SHP77 treated with DMSO at 0.1 percent for 48 hours (cell line): ENCODE measurements at places on chromosomes 16 and 17.

- DNase-seq: no peak
Measured at GRCh38 chr17:75557075-75557851, 30.3 kb upstream of the MYO15B start.

GRCh38 chr17:77666462-77666861 lies 292.0 kb upstream of the TNRC6C start:
- no peak for DNase-seq

GRCh38 chr17:60817192-60817591 lies 139.5 kb downstream of the BCAS3 start:
- no peak for DNase-seq

- no peak for DNase-seq
Measured at GRCh38 chr16:2044541-2044940, 3.1 kb downstream of the NTHL1 start.

GRCh38 chr17:41071606-41072360 lies 6.1 kb upstream of the KRTAP2-4 start:
- DNase-seq: no peak

DNA sequence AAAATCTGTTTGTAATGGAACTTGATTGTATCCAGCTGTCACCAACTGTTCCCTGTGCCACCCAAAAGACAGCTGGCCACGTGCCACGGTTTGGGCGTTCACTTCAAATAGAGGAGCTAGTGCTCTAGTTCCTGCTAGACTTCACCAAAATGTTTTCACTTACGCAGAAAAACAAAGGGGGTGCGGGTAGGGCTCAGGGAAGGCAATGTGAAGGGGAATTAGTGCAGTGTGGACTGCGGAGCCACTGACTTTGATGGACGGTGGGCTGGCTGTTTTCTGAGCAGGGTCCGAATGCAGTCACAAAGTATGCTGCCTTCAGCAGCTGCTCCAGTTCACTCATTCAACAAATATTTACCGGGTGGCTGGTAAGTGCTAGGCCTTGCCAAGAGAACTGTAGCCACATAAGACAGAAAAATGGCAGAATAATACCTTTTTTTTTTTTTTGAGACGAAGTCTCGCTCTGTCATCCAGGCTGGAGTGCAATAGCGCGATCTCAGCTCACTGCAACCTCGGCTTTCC lies 7.6 kb upstream of the CYTH1 start:
- DNase-seq: peak; percentile 81

- DNase-seq: peak; percentile 30
Measured at GRCh38 chr17:66755101-66755943, 79.6 kb upstream of the CACNG5 start.

DNA sequence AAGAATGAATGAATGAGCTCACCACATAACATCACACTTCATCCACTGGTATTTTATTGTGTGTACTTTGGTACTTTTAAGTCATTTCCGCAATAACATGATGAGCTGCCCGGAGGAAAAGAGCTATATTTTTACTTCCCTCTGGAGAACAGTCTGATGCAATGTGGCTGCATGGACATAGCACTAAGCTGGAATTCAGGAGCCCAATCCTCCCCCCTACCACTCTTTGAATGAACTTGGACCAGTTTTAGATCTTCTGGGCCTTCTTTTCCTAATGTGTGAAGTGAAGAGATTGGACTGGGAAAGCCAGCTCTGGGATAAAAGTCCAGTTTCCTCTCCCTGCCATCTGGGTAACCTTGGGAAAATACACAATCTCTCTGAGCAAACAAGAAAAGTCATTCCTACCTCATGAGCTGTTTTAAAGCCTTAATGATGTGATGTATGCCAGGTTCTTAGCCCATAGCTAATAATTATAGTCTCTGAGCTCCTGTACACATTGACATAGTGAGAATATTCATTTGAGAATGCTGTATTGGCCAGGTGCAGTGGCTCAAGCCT lies 79.3 kb downstream of the ABCC12 start:
- no peak for DNase-seq

DNA sequence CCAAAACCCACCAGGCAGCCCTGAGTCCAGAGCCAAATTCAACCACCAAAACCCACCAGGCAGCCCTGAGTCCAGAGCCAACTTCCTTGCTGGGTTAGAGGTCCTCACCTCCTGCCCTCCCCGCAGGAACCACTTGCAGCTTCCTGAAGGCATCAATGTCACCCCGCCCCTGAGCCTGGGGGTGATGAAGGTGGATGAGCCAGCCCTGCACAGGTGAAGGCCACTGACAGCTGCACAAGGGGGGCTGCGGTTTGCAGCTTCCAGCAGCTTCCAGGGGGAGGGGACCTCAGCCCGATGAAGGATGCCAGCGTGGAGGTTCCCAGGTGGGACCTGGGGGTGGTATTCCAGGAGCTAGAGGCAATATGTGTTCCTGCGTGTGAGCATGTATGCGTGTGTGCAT lies 7.6 kb upstream of the CSNK1D start:
- DNase-seq: no peak

DNA sequence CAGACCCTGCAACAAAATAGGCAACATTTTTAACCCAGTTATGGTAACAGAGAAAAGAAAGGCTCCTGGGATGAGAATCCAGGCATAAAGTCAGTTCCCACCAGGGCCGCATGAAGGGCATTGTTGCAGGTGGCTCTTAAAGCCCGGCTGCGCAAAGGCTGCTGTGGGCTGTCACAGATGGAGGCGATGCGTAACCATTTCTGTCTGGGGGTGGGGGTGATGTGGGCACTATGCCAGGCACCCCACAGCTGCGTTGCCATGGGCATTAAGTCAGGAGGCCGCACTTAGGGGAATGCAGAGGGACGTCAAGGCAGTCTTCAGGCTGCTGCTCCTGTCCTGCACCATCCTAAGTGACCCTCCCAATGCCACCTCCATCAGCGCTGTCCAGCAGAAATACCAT lies 228.4 kb downstream of the CPPED1 start:
- DNase-seq: no peak

DNA sequence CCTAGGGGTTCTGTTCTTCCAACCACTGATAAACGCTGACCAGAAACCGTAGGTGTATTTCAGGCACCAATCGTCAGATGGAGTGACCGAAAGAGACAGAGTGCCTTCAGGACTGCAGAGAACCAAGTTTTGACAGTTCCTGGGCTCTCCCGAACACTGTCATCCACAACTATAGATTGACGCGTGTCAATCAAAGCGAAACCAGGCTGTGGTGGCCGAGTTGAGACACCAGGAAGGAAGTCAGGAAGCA lies 11.9 kb upstream of the AURKB start:
- DNase-seq: no peak

DNA sequence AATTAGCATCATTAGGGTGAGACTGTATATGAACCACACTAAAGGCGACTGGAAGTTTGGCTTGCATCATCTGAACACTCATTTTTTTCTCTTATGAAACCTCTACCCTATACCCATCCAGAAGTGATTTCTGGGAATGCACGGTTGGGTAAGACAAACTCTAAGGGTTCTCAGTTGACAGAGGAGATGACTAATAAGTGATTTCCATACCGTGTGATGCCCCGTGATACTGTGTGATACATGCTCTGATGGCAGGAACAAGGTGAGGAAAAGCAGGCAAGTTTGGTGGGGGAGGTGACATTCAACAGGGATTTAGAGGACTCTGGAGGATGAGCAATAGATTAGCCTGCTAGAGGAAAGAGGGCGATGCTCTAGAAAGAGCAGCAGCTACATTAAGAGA lies 156.4 kb upstream of the CCL2 start:
- no peak for DNase-seq

DNA sequence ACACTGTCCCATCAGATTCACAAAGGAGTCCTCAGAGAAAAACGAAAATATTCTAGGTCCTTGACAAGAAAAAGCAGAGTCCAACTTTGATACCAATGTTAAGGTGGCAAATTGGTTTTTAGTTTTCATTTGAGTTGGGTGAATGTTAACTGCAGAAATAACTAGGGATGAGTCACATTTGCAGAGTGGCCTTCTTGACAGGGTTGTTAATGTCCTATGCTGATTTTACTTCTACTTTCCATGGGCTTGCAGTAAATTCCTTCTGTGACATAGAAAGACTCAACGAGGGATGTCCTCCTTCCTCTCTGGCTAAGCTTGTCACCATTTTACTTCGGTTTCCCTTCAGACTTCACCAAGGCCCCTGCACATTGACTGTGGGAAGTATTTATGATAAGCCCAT lies 47.2 kb upstream of the ICAM2 start:
- no peak for DNase-seq

GRCh38 chr16:86827521-86827920 lies 249.2 kb downstream of the FOXL1 start:
- no peak for DNase-seq

DNA sequence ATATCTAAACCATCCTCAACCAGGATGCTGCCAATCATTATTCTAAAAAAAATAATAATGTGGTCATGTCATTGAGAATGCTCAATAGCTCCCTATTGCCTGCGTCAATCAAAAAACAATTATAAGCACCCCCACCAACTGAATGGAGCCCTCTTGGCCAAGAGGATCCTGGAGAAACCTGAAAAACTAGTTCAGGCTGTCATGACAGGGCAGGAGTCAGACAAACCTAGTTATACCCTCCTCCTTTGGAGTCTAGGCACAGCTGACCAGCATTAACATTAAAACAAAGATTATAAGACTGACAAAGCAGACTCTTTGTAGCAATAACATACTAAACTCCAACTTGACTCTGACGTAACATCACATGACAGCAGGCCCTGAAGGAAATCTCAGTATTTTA lies 119.2 kb upstream of the CCL2 start:
- DNase-seq: no peak
